ENCODE measurements at places on chromosomes 6 and 20. TPM values are rescaled to one million over a fixed set of nuclear protein-coding genes. Genes with fewer than 3 reads are reported as not detected.

CASS4 gene
- 8.2 TPM for total RNA-seq

- peak; percentile 97 for DNase-seq
These were observed 97.4 kb downstream of the OR2B2 start for GRCh38 chr6:27814665-27815424.

- DNase-seq: no peak
These were observed 20.3 kb downstream of the SOX4 start for GRCh38 chr6:21613809-21614208.

SH3BGRL2 gene
- total RNA-seq: 225 TPM

C20orf204 gene
- not detected for total RNA-seq

DNA sequence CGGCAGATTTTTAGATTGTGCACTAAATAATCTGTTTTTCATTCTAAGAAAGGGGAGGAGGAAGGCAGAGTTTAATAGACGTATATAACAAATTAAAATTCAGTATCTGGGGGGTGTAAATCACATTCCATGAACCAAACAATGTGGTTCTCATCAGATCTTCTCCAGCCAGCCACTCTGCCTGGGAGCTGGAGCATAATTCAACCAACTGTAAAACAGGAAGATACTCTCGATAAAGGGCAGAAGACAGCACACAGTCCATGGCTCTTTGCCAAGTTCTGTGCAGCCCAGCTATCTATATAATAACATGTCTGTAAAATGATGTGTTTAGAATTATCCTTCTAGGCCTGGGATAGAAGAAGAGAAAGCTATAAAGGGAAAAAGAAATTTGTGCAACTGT lies 289.9 kb upstream of the ZFP64 start:
- no peak for DNase-seq

GRCh38 chr6:119346936-119347335 lies 2.6 kb downstream of the MAN1A1 start:
- DNase-seq: no peak

PTPRT gene
- 4.0 TPM for total RNA-seq

DNA sequence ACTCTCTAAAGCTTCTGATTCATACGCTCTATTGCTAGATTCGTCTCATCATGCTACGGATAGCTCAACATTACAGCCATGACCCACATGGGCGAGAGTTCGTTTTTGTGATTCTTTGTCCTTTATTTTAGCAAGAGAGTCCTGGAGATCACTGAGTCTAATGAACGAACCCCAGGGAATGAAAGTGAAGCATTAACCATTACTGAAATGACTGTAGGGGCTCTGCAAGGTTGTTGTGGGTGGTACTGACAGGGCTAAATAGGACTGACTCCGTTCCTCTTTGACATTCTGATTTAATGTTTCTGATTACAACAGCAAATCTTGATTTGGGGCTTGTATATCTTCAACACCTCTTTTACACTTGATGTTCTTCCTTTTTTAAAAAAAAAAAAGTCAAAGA lies 13.7 kb upstream of the RTF2 start:
- DNase-seq: no peak

- no peak for DNase-seq
These were observed 2.0 kb downstream of the BTBD9 start for GRCh38 chr6:38637756-38638155.

GRCh38 chr6:786946-787763 lies 94.2 kb upstream of the EXOC2 start:
- no peak for DNase-seq

TMEM244 gene
- not detected for total RNA-seq

DNA sequence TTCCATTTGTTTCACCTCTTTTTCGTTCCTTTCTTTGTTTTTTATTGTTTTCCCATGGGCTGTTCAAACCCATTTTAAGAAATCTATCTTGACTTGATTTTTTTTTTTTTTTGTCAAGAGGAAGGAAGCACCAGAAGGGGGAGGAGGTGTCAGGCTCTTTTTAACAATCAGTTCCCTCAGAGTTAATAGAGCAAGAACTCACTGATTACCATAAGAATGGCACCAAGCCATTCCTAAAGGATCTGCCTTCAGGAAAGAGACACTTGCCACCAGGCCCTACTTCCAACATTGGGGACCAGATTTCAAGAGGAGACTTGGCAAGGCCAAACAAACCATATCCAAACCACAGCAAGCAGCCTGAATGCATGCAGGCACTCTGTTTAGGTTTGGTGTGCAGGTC lies 168.0 kb downstream of the OTOR start:
- DNase-seq: no peak

DNA sequence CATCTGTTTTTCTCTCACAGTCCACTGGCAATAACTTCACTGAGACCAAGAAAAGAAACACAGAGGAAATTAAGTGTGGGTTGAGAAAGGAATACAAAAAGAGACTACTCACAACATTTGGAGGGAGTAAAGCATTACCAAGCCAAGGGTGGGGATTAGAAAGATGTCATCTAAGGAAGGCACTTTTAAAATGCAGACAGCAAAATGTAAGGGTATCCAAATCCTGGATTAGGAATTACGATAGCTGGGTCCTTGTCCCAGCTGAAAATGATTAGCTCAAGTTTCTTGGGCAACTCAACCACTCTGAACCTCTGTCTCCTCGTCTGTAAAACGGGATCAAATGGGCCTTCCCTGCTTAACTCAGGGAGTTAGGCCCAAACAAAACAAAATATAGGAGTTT lies 2.2 kb downstream of the LEMD2 start:
- DNase-seq: no peak

C20orf202 gene
- not detected for total RNA-seq

Measured in stomach (tissue), 19 donors.